Activated CD4-positive, alpha-beta T cell treated with anti-CD3 and anti-CD28 coated beads for 24 hours (primary cell): ENCODE measurements at places on chromosomes 16 and 17.
A peak's percentile ranks its signal among the peaks of the same experiment; 100 is the strongest.

DNA sequence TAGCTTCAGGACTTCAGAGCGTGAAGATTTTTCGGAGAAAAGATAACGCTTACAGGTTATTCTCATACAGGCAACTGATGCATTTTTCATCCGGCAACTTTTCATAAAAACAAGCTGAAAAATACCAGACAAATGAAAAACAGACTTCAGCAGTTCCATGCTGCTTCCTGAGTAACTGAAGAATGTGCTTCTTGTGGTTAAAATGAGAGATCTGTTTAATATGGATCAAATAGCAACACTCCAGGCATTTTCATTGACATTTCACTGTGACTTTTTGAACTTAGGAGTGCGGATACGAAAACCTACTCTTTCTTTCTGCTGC lies 705 bp upstream of the PITPNC1 start:
- DNase-seq: no peak

GRCh38 chr16:87778830-87779579 lies 13.2 kb upstream of the KLHDC4 start:
- peak; percentile 95 for DNase-seq

DNA sequence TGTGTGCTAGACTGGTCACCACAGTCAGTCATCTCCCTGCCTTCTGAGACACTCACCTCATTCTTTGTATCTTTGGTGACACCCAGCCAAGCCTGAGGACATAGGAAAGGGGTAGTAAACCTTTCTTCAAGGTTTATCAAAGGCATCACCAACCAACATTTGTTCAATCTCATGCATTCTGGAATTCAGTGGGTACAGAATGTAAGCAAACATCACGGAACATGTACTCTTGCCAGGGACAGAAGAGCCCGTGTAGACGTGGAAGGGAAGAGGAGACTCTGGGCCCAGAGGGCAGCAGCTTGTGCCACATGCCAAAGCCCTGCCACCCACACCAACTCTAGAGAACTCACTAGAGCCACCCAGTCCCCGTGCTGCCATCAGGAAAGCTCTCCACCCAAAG lies 4.4 kb downstream of the CACNG4 start:
- DNase-seq: no peak

- no peak for DNase-seq
Observed at GRCh38 chr16:46768809-46769208, 20.7 kb upstream of the MYLK3 start.

- DNase-seq: no peak
Observed at GRCh38 chr17:78925662-78926555, 722 bp upstream of the TIMP2 start.
